ENCODE measurements at places on chromosomes 6 and 20. TPM values are rescaled to one million over a fixed set of nuclear protein-coding genes. Genes with fewer than 3 reads are reported as not detected.

GRCh38 chr6:1724124-1724523 is 114.4 kb downstream of the FOXC1 start:
- DNase-seq: no peak

DNA sequence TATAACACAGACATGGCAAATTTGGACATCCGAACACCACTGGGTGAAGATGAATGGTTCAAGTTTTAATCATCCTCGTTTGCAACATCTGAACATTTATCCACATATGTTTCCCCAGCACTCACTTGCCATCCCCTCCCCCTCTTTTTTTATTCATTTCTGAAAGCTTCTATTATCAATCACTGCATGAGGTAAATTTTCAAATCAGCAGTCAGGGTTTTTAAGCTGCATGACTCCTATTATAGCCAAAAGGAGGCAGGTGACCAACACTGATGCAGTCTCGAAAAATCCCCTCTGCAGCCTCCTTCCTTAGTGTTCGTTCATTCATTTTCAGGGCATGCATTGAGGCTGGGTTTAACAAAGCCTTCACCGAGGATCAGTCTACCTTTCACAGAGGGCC is 530.8 kb upstream of the JARID2 start:
- DNase-seq: no peak

GRCh38 chr20:54227751-54228150 is 19.9 kb downstream of the PFDN4 start:
- DNase-seq: no peak

DNA sequence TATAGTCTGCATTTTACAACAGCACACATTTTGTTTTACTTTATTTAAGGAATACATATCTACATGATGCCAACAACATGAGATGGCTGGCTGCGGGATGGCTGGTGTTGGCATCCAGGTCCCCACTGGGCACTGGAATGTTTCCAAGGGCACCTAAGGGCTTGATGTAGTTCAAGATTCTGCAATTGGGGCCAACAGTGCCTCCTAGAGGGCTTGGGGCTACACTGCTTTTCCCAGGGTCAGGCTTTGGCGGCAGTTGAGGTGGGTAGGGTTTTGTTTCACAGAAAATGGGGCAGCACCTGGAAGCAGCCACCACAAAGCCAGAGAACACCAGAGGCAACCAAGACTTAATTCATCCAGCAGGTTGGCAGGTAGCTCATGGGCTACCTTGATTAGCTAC is 202.2 kb upstream of the PRND start:
- DNase-seq: no peak

The HDDC2 gene
- total RNA-seq: 62.9 TPM

The RNF114 gene
- total RNA-seq: 150 TPM

The OGFRL1 gene
- total RNA-seq: 63.9 TPM

Data from suprapubic skin (tissue), 4 donors.